Type B pancreatic cell (in vitro differentiated cells): ENCODE measurements at places on chromosomes 2 and 18. TPM values are rescaled to one million over a fixed set of nuclear protein-coding genes. Genes with fewer than 3 reads are reported as not detected.
A peak's percentile ranks its signal among the peaks of the same experiment; 100 is the strongest.

- DNase-seq, result no peak
Measured at GRCh38 chr18:62445386-62445917, 77.4 kb upstream of the ZCCHC2 start.

- no peak for DNase-seq
Measured at GRCh38 chr2:2123238-2123637, 207.8 kb downstream of the MYT1L start.

ADRA2B gene
- total RNA-seq, result 2.4 and 13.9 TPM in 2 replicates

UGT1A10 gene
- not detected in 2 replicates for total RNA-seq

- no peak for DNase-seq
Measured at GRCh38 chr18:5488844-5489243, 55.0 kb downstream of the EPB41L3 start.

DNA sequence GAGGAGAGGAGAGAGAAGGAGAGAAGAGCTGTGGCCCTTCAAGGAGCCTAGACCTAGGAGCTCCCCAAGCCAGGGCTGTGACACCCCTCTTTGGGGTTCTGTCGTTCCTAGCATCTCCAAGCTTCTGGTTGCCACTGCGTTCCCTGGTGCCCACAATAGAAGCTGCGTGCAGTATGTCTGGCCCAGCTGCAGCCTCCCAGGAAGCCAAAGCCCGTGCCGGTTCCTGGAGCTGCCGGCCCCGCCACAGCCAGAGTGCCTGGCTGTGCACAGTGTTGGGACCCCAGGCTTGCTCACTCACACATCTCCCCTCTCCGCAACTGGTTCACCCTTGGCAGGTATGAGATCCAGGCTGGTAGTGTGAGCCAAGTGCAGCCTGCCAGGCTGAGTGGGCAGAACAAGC lies 367.7 kb upstream of the MC4R start:
- DNase-seq, result no peak

GRCh38 chr2:74099835-74100234 lies 47.9 kb downstream of the BOLA3 start:
- peak; percentile 58 for DNase-seq

- no peak for DNase-seq
Measured at GRCh38 chr2:11933854-11934253, 187.4 kb downstream of the LPIN1 start.

DNA sequence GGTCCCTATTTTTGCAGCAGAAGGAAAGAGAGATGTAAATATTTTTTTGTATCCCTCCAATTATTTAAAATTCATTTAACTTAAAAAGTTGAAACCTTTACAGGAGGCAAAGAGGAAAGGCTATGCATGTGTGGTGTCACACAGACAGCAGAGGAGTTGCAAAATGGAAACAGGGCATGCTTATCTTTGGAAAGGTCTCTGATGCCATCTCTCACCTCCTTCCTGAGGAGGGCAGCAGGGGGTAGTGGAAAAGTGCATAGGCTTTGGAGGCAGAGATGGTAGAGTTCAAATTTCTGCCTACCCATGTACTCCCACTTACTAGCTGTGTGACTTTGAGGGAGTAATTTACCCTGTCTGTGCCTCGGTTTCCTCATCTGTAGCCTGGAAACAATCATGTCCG lies 99.6 kb upstream of the MCFD2 start:
- no peak for DNase-seq

- DNase-seq, result no peak
Measured at GRCh38 chr2:182831101-182831500, 35.3 kb downstream of the FRZB start.

GRCh38 chr2:136167721-136168475 lies 49.9 kb upstream of the CXCR4 start:
- no peak for DNase-seq

- DNase-seq, result peak; percentile 42
Measured at GRCh38 chr2:128456281-128456680, 137.6 kb upstream of the HS6ST1 start.

ANKRD62 gene
- not detected in 2 replicates for total RNA-seq

GRCh38 chr2:187438455-187438854 lies 9.6 kb downstream of the CALCRL start:
- no peak for DNase-seq

SRD5A2 gene
- 0.26 TPM in 1 of 2 replicates, not detected in the other for total RNA-seq

- no peak for DNase-seq
Measured at GRCh38 chr2:182078988-182079602, 93.4 kb downstream of the PPP1R1C start.

DNA sequence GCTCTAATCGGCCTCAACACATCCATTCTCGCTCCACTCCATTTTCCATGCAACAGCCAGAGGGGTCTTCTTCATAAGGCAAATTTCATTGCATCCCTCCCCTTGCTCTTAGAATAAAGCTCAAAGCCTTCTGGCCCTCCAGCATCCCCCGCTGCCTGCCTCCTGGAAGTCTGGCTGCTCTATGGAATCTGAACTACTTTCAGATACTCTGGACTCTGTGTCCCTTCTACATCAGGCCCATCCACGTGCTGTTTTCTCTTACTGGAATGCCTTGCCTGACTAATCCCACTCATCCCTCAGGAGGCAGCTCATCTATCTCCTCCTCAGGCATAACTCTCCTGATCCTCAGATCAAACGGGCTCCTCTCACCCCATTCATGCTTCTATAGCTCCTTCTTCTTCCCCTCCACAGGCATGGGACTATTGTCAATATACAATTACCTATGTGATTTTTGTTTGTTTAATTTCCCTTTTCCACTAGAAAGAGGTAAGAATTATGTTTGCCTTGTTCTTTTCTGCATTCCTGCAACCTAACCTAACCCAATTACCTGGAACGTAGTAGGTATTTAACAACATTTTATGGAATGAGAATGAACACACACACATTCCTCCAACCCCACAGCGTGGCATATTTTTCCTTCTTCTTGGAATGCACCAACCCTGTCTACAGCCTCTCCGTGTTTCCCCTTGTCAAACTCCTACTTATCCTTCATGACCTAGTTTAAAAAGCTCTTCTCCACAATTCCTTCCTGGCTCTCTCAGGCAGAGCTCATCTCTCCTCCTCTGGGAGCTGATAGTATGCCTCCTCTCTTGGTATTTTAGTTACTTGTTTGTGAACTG lies 49.5 kb downstream of the LBH start:
- no peak for DNase-seq

UPP2 gene
- total RNA-seq, result not detected in 2 replicates

DNA sequence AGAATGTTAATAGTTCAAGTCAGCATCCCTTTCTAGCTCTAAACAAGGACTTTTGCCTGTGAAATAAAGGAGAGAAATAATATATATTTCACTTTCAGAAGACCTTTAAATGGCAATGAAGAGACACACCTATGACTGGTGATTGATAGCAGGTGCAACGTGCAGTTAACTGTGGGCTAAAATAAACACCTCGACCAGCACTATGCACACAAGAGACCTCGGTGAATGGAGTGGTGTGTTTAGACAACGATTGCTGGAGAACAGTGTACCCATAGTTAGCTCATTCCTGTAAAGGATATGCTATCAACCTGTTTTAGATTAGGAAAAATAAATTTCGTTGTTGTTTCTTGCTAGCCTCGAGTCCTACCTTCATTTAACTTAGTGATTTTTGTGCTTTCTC lies 143.4 kb downstream of the NR4A2 start:
- DNase-seq, result no peak

DUSP2 gene
- 4.3 and 4.5 TPM in 2 replicates for total RNA-seq

DNA sequence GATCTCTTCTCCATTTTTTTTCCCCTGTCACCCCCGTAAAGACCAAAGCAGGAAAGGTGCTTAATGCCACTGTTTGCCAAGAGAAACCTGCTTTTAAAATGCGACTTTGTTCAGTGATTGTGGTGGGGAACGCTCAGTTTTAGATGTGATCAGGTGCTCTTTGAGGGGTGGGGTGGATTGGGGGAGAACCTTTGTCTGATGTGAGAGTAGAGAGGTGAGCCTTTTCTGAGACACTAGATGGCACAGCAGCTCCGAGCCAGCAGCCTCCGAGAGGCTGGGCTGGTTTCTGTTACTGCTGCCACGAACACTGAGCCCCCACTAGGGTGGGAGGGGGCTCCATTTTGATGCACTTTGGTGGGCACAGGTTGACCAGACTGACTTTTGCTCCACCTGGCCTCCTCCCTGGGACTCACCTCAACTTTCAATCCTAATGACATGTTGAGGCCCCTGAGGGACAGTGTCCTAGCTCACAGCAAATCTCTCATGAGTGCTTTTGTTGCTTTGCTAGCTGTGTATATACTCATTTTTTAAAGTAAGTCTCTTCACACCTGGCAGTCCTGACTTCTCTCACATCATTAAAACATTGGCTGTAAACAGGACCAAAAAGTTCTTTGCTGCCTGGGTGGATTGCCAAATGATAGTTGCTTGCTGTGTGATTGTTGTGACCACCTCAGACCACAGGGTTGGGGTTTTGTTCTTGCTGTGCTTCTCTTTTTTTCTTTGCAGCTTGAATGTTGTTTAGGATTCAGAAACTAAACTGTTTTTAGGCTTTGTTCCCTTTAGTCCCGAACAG lies 98.2 kb upstream of the MAP3K20 start:
- no peak for DNase-seq

- no peak for DNase-seq
Measured at GRCh38 chr2:204027091-204027490, 90.5 kb downstream of the ICOS start.

GRCh38 chr2:217058791-217059755 lies 199.2 kb upstream of the TNP1 start:
- DNase-seq, result no peak

DNA sequence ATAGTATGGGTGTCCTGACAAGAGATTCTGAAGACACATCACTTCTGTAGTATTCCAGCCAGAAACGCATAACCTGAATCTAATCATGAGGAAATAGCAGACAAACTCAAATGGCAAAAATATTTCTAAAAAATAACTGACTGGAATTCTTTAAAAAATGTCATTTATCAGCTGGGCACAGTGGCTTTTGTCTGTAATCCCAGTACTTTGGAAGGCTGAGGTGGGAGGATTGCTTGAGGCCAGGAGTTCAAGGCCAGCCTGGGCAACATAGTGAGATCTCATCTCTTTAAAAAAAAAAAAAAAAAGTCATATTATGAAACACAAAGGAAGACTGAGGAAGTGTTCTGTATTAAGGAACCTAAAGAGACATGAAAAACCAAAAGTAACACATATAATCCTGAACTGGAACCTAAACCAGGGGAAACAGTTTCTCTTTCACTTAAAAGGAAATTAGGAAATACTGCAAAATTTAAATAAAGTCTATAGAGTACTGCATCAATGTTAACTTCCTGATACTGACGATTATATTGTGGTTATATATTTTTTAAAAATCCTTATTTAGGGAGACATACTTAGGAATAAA lies 29.9 kb downstream of the SESTD1 start:
- DNase-seq, result no peak

MAP2 gene
- total RNA-seq, result 18.2 and 37.5 TPM in 2 replicates

DNA sequence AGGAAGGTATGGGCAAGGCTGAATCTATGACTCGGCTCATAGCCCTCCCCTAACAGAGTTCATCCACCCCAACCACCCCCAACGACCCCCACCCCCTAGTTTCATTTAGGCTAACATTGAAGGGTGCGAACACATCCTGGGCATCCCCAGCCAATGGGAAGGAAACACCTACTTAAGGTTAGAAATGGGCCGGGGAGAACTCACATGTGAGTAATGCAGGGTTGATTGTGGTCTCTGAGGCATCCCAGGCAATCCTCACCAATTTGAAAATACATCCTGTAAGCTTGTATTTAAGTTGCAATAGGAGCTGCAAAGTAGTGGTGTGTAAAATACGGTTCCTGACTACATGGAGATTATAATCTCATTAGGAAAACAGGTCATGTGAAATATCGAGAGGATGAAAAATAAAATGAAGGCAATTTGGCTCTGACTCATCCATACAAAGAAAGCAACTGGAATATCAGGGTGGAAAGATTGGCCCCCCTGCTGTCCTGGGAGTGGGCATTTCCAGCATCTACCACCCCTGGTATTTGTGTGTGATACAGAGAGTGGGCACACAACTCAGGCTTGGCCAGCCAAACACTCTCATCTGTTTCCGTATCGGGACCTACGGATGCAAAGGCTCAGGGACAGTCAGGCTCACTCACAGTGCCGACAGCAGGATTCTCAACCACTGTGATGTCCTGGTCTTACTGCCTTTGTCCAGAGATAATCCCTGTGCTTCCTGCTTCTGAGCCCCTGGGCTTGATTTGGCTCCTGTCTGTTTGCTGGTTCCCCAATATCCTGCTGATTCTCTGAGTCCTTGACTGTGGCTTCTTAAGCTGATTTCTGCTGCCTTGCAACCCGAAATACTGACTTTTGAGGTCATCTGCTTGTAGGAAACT lies 90.0 kb upstream of the NCKAP5 start:
- DNase-seq, result no peak

GREB1 gene
- total RNA-seq, result 7.5 and 50.5 TPM in 2 replicates

DNA sequence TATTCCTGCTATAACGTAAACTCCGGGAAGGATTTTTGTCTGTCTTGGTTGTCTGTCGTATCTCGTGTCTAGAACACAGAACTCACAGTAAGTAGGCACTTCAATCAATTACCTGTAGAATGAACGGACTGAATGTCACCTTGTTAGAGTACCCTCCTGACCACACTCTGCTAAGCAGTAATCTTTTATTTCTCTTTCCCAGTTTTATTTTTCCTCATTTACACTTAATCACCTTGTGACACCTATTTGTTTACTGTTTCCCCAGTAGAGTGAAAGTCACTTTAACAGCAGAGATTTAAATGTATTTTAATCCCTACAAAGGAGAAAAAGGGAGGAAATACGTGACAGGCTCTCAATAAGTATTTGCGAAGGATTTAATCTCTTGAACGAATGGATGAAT lies 514 bp upstream of the EPB41L5 start:
- DNase-seq, result no peak

CEP192 gene
- total RNA-seq, result 19.8 and 37.5 TPM in 2 replicates

DNA sequence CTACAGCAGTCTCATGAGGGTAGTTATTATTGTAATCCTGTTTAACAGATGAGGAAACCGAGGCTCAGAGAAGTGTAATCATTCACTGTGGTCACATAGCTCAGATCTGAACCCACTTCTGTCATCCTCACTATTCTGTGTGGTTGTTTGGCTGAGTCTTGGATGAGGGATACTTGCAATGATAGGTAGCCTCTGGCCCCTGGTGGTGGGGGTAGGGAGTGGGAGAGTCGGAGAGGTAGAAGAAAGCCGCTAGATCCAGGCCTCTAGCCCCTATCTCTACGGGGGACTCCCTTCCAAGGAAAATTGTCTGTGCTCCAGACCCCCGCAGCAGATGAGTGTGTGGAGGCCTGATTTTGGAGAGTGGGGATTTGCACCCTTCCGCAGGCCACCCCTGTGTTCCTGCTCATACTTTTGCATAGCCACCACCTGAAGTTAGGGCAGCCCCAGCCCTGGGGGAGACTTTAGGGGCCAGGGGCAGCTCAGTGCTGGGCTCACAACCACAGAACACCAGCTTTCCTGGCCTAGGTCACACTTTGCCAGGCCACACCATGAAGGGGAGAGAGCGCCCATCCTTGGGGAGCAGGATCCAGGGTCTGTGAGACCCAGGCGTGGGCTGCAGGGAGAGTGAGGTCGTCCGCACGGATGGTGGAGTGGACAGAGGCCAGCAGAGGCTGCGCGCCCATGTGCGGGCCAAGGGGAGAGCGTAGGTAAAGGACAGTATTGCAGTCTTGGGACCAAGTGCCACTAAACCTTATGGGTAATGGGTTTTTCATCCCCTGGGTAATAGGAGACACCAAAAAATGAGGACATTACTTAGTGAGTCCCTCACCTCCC lies 148.2 kb downstream of the GLI2 start:
- DNase-seq, result no peak

- no peak for DNase-seq
Measured at GRCh38 chr2:198098918-198099317, 294.5 kb downstream of the PLCL1 start.
